SK-MEL-5 (cell line): ENCODE measurements at places on chromosomes 16 and 17. TPM values are rescaled to one million over a fixed set of nuclear protein-coding genes. Genes with fewer than 3 reads are reported as not detected.

The NUPR1 gene
- 61.5 and 64.9 TPM in 2 replicates for total RNA-seq

The KRTAP2-2 gene
- total RNA-seq: not detected in 2 replicates

The SLC52A1 gene
- total RNA-seq: not detected in 2 replicates

The MYH1 gene
- not detected in 2 replicates for total RNA-seq

The FOXC2 gene
- not detected in 2 replicates for total RNA-seq

The CEP295NL gene
- 0.74 and 0.80 TPM in 2 replicates for total RNA-seq

The GPRC5B gene
- total RNA-seq: 38.2 and 49.2 TPM in 2 replicates

GRCh38 chr17:58414596-58414997, 2.7 kb downstream of the RNF43 start:
- DNase-seq: no peak

DNA sequence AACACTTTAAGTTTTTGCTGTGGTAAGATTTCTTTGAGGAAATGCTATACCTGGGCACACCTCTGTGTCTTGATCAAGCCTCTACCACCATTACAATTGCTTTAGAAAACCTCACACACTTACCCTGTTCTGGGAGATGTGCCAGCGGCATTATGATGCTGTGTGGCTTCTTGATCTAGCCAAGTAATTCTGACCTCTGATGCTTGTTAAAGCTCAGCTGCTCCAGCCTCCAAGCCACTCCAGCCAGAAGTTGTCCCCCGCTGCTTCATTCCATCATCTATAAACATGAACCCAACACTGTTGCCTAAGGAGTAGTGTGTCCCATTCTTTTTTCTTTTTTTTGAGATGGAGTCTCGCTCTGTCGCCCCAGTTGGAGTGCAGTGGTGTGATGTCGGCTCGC, 60.1 kb downstream of the CYLD start:
- DNase-seq: no peak

GRCh38 chr17:20118280-20118679, 109.1 kb downstream of the SPECC1 start:
- DNase-seq: no peak
